ENCODE measurements at places on chromosomes 6 and 20.

- no peak for DNase-seq
Measured at GRCh38 chr6:104050455-104050854, 809.3 kb downstream of the HACE1 start.

GRCh38 chr6:159311618-159312017 lies 142.4 kb downstream of the FNDC1 start:
- no peak for DNase-seq

GRCh38 chr6:26097268-26097875 lies 10.1 kb downstream of the HFE start:
- DNase-seq, result peak; percentile 4

- DNase-seq, result no peak
Measured at GRCh38 chr20:40110311-40110831, 578.7 kb downstream of the MAFB start.

DNA sequence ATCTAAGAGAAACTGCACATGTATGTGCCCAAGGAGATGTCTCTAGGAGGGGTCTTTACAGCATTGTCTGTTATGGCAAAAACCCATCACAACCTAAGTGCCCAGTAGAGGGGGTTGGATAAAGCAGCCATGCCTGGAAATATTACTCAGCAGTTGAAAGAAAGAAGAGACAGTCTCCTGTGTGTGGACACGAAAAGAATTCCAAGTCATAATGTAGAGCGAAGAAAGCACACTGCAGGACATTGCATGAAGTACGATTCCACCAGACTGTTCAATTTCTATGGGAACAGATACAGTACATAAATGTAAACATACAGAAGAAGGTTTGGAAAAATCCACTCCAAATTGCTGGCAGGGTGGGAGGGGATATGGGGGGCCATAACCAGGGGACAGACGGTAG lies 7.3 kb upstream of the TGM2 start:
- DNase-seq, result no peak

DNA sequence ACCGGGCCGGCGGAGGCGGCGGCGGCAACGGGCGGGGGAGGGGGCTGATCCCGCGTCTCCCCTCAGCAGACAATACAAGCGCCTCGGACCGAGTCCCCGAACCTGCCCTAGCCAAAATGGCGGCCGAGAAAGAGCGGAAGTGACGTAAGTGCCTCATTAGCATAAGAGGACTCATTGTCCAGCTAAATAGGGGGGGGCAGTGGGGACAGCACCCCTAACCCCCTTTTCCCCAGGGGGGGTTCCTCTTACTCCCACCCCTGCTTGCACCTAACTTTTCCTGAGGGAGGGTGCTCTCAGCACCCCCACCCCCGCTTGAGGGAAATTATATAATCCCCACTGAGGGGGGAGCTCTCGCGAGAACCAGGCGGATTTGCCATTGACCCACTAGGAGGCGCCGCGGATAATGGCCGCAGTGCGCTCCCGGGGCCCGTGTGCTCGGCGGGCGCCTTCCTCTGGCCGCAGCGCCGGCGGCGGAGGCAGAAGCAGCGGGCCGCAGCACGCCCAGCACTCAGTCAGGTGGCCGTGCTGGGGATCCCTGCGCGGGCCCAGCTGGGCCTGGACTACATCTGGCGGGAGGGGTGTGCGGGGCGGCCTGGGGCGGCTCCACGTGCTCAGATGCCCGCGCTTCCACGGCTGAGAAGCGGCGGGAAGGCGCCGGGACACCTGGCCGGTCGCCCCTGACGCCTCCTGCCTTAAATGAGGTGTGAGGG lies at the start of gene ADNP:
Gene ADNP, minus strand, starts transcription at position 132 of the 710 bp plus-strand sequence. CDS start 27,441 bp downstream, outside the sequence.
- DNase-seq, result peak; percentile 90

DNA sequence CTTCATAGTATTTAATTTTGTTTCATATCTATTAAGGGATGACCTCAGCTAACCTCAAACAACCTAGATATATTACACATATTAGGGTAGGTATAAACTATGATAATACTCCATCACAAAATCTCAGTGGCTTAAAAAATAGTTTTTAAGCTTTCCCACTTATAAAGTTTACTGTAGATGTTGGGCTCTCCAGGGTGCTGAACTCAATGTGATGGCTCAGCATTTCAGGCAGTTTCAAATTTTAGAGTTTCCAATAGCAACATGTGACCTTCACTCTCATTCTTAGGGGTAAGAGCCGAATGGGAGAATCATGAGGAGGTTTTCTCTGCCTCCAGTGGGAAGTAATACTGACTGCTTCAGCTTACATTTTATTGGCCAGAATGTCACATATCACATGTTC lies 357.3 kb downstream of the MEI4 start:
- DNase-seq, result no peak

DNA sequence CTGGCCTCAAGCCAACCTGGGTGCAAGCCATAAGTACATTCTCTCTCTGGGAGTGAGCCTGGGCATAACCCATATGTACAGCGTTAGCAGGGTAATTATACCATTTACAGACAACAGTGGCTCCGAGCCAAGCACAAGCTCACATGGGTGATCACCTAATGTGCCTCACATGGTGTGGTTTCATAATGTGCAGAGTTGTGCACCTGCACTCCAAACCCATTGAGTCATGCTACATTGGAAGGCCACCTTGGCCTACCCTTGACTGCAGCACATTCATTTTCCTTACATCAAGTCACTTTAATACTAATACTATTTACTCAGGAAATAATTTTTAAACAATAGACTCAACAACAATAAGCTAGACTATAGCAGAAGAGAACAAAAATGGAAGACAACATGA lies 194.5 kb upstream of the PLN start:
- no peak for DNase-seq

DNA sequence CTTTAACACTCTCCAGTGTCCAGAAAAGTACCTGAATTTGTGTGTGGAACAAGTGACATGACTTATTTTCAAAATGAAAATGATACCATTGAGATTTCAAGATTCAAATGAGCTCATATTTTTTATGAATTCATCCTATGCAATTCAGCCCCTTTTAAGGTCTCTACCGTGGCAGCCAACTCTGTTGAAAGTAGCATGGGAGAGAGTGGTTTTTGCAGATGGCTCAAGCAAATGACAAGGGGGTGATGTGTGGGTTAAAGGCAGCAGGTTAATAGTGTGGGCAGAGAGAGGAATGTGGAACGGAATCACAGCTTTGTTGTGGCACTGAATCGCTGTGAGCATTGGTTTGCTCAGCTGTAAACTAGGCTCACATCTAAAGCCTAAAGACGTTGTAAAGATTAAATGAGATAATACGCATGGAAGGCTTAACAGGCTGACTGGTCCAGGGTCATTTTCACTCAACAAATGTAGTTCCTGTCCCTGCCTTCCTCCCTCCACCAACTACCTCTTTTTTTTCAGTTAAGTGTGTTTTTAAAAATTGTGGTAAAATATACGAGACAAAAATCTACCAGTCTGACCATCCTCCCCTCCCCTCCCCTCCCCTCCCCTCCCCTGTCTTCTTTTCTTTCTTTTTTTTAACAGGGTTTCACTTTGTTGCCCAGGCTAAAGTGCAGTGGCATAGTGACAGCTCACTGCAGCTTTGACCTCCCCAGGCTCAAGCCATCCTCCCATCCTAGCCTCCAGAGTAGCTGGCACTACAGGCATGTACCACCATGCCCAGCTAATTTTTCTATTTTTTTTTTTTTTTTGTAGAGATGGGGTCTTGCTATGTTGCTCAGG lies 114.7 kb upstream of the ZNF217 start:
- no peak for DNase-seq

- no peak for DNase-seq
Measured at GRCh38 chr6:87213364-87213763, 58.0 kb downstream of the ZNF292 start.

- no peak for DNase-seq
Measured at GRCh38 chr6:69918813-69919475, 52.6 kb downstream of the COL19A1 start.

- no peak for DNase-seq
Measured at GRCh38 chr6:106648651-106649308, 19.4 kb downstream of the QRSL1 start.

GRCh38 chr6:87903323-87903722 lies 144.3 kb upstream of the SPACA1 start:
- DNase-seq, result no peak

DNA sequence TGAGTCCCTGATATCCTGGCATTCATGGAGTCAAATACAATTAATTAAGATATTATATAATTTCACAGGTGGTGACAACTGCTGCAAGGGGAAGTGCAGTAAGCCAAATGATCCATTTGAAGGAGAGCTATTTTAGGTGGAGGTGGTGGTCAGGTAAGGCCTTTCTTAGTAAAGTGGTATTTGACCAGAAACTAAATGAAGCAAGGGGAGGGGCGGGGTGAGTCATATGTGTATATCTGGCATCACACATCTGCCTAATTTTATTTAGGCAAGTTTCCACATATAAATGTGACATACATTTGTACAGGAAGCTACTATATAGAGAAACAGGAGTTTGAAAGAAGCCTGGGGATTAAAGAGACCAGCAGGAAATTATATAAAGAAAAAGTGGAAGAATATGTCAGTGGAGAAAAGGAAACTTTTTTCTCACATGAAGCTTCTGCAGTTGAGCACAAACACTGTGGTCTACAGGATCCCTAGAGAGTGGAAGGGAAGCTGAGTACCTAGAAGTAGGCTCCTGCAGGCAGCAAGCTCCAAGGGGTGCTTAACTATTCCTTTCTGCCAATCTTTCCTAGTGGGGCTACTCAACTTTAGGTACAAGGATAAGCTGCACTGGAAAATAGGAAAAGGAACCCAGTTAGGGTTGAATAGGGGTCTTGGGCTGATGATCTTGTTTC lies 99.6 kb downstream of the OGFRL1 start:
- DNase-seq, result no peak

DNA sequence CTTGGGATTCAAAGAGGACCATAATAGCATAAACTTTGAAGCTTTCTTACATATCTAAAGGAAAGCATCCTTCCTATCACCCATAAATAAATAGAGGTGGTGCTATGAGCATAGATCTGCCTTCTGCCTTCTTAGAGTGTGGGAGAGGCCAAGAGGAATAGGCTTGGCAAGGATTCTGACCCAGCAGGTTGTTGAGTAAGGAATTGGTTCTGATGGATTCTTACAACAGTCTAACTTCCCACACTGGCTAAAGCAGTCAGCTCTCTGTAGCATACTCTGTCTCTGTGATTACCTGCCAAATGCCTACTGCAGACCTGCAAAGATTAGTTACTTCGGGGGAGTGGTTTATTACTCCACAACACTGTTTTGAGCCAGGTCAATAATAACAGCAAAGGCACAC lies 198.0 kb upstream of the RAB32 start:
- DNase-seq, result no peak

- no peak for DNase-seq
Measured at GRCh38 chr6:77292564-77293546, 170.4 kb downstream of the HTR1B start.

DNA sequence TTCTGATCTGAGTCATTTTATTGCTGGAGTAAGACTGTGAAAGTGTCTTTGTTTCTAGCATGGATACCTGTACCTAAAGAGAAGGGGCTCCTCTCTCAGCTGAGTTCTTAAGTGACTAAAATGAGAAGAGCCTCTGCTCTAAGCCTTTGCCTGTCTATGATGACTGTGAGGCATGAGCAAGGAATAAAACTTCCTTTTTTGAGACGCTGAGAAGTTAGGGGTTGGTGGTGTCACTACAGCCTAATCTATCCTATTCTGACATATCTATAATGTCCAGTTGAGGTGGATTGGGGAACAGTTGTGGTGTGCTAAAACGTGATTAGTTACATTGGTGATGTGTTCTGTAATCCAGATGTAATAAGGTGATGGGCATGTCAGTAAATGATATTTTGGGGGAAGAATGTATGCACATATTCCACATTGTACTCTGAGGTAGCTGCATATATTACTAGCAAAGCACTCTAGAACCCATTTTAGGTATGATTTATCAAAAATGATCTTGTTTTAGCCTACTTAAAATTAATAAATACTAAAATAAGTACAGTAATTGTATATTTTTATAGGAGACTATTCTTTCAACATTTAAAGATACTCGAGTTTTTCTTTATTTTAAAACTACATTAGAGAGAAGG lies 18.1 kb downstream of the ADGRB3 start:
- DNase-seq, result no peak

DNA sequence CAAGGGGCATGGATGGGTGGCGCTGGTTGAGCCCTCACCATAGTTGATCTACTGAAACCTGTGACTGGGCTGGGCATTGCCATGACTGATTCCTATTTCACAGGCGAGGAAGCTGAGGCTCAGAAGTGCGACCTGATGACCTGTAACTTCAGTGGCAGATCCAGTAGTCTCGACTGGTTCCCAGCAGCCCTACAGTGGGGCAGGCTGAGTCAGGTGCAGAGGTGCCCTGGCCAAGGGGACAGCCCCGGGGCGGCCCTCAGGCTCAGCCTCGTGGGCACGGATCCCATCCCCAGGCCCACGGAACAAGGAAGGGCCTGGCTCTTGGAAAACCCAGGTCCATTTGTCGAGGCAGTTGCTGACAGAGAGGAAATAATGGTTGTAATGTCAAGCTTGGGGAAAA lies 283.0 kb downstream of the CDH4 start:
- DNase-seq, result no peak

DNA sequence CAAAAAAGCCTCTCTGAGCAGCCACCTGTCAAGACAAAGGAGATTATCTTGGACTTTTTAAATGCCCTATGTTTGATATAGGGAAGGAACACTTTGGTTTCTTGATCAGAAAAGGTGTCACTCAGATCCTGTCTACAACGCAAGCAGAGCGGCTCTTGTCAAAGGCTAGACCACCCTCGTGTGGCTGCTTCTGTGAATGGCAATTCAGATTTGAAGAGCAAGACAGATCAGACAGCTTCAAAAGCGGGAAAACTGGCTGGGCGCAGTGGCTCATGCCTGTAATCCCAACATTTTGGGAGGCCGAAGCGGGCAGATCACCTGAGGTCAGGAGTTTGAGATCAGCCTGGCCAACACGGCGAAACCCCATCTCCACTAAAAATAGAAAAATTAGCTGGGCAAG lies 10.1 kb upstream of the NXT1 start:
- no peak for DNase-seq

DNA sequence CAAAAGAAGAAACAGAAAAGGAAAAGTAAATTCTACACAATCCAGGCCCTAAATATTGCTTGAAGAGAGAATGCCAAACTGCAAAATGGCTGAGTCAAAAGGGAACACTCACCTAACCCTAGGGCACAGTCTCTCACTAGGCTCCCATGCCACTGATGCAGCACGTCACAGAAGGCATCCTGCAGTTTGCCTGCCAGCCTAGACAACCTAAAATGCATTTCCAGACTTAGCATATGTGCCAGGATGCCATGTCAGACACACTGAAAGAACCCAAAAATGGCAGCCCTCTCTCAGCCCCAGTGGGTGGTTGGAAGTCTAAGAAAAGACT lies 10.6 kb upstream of the SIRPD start:
- DNase-seq, result no peak

- no peak for DNase-seq
Measured at GRCh38 chr6:36025260-36025931, 955 bp upstream of the SLC26A8 start.

Data from DMS 273 treated with DMSO at 0.1 percent for 48 hours (cell line).